ENCODE measurements at places on chromosomes 7 and 10. TPM values are rescaled to one million over a fixed set of nuclear protein-coding genes. Genes with fewer than 3 reads are reported as not detected.

The SIRT1 gene
- total RNA-seq = 8.6 TPM

The RHOBTB1 gene
- total RNA-seq = 3.4 TPM

The PRSS37 gene
- total RNA-seq = not detected

The PLEKHA1 gene
- total RNA-seq = 54.8 TPM

The AHR gene
- 18.4 TPM for total RNA-seq

The TFEC gene
- total RNA-seq = not detected

The TAS2R3 gene
- 0.44 TPM for total RNA-seq

The CHN2 gene
- total RNA-seq = 0.10 TPM

The OPALIN gene
- not detected for total RNA-seq

The ANKRD61 gene
- total RNA-seq = 0.28 TPM

The HOXA2 gene
- 0.31 TPM for total RNA-seq

The SAP25 gene
- not detected for total RNA-seq

The NANOS1 gene
- 0.78 TPM for total RNA-seq

- DNase-seq = peak; percentile 70
These were observed 1.4 kb upstream of the TRIM8 start for GRCh38 chr10:102642736-102643335.

DNA sequence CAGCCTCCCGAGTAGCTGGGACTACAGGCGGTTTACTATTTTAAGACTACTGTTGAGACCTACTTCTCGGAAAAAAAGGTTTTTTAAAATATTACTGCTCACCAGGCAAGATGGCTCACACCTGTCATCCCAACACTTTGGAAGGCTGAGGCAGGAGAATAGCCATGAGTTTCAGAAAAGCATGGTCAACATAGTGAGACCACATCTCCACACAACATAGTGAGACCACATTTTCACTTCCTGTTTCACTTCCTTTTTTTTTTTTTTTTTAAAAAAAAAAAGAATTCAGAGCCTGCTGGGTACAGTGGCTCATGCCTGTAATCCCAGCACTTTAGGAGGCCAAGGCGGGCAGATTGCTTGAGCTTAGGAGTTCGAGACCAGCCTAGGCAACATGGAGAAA, 46.5 kb downstream of the SVOPL start:
- no peak for DNase-seq

DNA sequence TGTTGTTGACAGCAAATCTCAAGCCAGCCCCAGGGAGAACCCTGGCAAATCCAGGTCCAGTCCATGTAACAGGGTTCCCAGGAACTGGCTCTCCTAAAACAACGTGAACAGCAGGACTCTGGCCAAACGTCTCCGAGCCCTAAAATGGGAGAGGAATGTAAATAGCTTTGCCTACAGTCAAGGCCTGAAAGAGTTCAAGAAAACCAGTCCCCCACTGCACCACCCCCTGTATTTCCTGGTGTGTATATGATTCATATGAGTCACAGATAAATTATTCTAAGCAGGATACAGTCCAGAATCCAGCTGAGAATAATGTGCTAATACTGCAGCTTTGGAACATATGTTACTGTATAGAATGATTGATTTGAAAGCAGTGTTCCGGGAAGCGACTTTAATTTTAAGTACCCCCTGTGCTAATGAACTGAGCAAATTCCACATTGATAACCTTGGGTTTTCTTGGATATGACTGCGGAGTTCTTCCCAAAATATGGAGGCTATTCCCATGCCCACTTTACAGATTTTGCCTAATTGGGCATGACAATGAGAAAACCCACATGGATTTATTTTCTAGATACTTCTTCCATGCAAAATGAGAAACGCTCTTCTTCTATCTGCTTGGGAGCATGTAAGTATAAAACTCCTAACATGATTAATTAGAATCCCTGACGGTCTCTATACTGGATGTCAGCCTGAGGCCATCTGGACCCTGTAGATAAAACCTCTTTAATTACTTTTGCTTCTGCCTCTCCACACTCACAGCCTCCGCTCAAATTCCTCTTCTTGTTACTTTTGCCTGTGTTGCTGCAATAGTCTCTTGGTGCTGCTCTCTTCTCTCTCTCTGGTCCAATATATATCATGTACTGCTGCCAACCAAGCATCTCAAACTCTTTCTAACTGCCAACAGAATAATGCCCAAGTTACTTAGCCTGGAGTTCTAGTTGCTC, 50.2 kb downstream of the LAMB4 start:
- peak; percentile 36 for DNase-seq

GRCh38 chr7:18059171-18059570, 31.5 kb upstream of the PRPS1L1 start:
- no peak for DNase-seq

DNA sequence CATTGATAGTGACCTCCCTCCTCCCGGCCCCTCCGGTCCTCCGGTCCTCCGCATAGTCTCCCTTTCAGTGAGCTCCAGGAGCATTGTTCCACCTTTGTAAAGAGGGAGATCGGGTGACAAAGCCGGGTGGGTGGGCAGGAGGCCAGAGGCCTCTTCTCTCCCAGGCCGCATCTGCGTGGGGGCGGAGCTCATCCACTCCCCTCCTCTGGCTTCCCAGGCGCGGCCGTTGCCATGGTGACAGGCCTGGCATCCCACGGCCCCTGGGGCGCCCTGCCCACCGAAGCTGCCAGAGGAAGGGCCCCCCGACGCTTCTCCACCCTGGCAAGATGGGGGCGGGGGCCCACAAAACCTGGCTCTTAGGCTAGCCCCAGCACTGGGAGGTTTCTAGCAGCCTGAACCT, 4.4 kb upstream of the FZD9 start:
- no peak for DNase-seq

DNA sequence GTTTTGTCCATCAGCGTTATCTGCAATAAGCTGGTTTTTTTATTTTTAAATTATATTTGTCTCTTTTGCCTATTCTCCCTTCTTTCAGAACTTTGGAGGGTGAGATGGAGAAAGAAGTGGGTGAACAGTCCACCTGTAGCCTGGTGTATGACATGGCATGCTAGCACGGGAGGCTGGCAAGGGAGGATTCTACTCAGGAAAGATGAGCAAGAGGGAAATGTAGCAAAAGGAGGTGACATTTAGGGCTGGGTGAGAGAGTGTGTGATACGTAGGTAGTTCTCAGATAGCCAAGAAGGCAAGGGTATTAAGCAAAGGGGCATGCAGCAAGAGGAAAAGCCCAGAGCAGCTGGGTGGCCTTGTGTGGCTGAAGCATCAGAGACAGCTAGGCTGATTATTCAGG, 612.9 kb upstream of the IGFBP3 start:
- DNase-seq = no peak

GRCh38 chr7:37635346-37635745, 48.2 kb upstream of the GPR141 start:
- no peak for DNase-seq

DNA sequence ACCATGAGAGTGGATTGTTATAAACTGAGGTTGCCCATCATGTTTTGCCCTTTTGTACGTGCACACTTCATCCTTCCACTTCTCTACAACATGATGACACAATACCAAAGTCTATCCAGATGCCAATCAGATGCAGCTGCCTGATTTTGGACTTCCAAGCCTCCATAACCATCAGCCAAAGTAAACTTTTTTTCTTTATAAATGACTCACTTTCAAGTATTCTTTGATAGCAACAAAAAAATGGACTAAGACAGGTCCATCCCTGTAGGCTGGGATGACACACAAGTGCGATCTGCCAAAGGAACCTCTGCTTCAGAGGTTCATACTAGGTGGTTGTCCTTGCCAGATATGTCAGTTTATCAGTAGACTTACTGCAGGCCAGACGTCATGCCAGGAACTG, 320.2 kb upstream of the FZD1 start:
- DNase-seq = peak; percentile 33

- no peak for DNase-seq
These were observed 433 bp upstream of the PLXNA4 start for GRCh38 chr7:132576721-132577085.

- peak; percentile 30 for DNase-seq
These were observed 578.7 kb upstream of the NRP1 start for GRCh38 chr10:33913194-33913593.

- DNase-seq = no peak
These were observed 61.0 kb downstream of the DOCK4 start for GRCh38 chr7:112145206-112145605.

GRCh38 chr7:136869001-136869961, 829 bp downstream of the CHRM2 start:
- DNase-seq = no peak

GRCh38 chr7:30119890-30120577, 14.8 kb upstream of the MTURN start:
- no peak for DNase-seq

GRCh38 chr10:69486922-69487730, 35.9 kb downstream of the TSPAN15 start:
- DNase-seq = peak; percentile 68

- no peak for DNase-seq
These were observed 26.5 kb downstream of the SNX8 start for GRCh38 chr7:2287745-2288144.

DNA sequence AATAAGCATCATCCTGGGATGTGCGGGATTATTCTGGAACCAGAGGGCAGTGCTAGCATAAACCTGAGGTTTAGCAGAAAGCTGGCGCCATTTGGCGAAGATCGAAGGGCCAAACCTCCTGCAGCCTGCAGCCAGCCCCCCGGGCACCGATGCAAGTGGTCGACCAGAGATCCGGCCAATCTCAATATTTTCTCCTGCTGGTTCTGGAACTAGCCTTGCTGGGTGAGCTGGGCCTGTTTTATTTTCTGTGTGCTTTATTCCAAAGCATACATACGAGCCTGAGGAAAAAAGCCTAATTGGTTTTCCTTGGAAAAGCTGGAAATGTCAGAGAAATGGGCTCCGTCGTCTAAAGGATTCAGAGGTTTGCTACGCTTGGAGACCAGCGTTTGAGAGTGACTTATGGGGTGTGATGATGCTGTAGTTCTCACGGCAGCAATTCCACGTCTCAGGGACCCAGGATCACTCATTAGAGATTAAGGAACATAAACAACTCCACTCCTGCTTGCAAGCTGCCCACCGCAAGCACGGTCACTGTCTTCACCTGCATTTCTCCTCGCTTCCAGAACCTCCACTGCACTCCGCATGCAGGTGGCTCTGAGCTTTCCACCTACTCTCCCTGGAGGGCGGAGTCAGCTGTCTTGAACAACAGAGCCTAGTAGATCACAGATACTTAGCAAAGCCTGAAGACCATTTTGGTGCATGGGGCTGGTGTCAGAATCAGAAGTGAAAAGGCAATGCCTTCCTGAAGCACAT, 60.2 kb downstream of the PRKAG2 start:
- DNase-seq = no peak

DNA sequence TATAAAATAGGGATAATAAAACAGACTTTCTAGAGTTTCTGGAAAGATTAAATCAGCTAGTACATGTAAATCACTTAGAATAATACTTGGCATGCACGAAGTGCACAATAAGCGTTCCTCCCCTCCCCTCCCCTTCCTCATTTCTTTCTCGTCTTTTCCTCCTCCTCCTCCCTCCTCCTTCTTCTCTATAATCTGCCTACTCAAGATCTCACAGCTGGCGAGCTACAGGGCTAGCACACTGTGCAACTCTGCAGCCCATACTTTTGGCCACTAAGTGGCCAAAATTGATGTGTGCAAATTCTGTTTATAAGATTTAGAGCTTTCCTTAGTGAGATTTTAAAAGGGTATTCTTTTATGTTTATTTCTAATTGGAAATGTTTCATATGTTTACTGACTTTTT, 565.3 kb downstream of the PHTF2 start:
- no peak for DNase-seq

- DNase-seq = no peak
These were observed 33.7 kb upstream of the FZD1 start for GRCh38 chr7:91230503-91230902.

DNA sequence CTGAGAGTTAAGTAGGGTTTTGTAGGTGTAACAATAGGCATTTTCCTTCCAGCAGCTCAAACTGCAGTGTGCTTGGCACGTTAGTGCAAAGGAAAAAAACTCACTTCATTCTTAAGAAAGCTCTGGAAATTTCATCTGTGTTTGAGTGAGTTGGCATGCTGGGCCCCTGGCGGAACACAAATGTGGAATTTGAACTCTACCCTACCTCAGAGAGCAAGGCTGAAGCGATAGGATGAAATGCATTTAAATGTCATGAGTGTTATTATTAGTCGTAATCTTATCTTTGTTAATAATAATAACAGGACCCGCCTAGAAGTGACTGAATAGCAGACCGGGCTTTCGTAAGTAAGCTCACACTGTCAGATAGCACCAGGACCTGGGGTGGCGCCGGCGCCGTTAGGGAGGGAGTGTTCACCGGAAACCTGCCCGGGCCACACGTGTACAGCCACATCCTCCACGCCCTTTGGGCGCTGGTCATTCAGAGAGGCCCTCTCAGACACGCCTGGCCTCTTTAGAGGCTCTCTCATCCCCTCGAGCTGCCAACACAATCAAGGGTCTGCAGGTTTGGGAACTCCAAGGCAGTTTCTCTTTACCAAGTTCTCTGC, 63.5 kb downstream of the GRK5 start:
- DNase-seq = no peak

DNA sequence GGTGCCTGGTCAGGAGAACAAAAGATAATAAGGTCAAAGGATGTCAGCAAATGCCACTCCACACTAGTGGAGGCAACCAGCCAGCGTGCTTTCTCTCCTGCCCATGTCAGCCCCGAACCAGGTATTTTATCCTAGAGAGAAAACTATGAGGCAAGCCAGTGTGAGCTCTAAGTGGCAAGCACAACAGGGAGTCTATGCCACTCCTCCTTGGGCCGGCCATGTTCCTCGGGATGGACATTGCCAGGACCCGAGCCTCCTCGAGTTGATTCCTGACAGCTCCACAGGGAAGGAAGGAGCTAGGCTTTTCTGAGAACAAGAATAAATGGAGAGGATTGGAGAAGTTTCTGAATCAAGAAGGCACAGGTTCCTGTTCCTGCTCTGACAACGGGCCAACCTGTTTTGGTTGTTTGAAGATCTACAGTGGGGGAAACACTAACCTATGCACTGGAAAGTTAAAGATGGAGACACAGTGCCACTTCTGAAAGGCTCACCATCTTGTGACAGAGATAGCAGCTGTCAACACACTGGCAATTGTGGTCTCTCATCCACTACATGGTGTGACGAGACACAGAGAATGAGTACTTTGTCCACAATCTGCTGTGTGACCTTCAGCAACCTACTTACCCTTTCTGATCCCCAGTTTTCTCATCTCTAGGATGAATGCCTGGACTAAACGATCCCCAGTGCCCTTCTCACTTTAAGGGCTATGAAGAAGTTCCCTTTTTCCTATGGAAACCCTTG, 28.8 kb downstream of the ABLIM1 start:
- DNase-seq = no peak

GRCh38 chr10:84340187-84340586, 11.8 kb downstream of the CCSER2 start:
- no peak for DNase-seq

DNA sequence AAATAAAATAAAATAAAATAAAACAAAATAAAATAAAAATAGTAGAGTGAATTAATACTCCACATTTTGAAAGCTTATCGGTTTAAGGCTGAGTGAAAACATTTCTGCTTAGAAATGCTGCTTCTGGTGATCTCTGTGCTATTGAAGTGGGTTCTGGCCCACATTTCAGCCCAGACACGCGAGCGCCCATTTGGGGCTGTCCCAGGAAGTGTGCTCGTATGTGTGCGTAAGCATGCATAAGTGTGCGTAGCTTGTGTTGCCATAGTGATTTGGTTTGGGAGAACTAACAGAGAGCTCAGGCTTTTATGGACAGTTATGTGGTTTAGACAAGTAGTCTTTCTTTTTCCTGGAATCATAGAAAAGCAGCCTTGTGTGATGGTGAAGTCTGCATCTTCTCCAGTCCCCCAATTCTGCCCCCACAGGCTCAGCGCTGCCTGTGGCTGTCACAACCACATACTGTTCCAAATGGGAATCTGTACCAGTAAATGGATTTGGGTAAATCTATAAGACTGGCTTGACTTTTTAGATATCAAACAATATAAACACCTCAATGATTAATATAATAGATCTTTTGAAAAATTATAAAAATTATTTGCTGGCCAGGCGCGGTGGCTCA, 29.8 kb upstream of the PURB start:
- no peak for DNase-seq

- DNase-seq = no peak
These were observed 79.7 kb downstream of the LHPP start for GRCh38 chr10:124541076-124541903.
